Activated CD4-positive, alpha-beta T cell treated with anti-CD3 and anti-CD28 coated beads for 48 hours (primary cell): ENCODE measurements at places on chromosomes 6 and 20.

GRCh38 chr6:129534926-129535325 lies 175.1 kb downstream of the ARHGAP18 start:
- no peak for DNase-seq

DNA sequence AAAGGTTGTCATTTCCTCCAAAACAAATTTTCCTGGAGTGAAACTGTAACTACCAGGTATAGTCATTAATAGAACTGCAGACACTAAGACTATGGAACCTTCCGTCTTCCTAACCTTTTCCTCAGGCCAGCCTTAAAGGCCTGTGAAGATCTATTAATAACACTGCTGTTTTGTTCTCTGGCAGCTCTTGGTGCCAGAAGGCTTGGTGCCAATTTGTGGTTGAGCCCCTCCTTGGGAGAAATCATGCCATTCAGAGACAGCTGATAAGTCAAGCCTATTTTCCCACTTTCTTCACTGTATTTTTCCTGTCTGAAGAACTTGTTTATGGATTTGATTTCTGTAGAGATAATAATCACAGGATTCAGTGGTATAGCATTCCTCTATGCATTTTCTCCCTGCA lies 64.8 kb downstream of the HCRTR2 start:
- DNase-seq: no peak

DNA sequence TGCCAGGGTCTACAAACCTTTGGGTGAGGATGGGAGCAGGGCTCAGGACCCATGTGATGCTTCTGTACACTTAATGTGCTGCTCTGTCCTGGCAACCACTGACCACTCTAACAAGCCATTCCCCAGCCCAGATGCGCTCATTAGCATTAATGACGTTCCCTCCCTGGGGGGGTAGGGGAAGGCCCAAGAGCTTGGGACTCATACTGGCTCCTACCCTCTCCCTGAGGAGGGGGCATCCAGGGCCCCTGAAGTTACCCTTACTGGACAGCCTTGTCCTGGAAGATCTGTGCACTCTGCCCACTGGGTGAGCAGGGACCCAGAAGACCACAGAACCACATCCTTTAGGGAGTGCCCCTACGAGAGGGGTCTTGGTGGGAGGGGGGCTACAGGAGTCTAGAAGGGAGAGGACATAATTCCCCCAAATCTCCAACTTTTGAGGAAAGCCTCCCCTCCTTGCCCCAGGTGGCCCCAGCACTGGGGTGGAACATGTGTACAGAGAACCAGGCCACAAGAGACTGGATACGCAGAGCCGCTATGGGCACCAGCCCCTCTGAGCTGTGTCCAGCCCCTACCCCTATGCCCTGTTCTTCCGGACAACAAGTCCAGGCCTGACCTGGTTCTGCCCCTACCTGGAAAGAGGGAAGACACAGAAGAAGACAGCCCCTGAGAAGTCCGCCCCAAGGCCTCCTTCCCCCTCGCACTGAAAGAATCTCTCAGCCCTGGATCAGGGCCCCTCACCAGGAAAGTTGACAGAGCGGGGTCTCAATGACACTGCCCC lies 1.4 kb downstream of the TEAD3 start:
- no peak for DNase-seq

- peak; percentile 85 for DNase-seq
These were observed at the start of gene ZC3H12D for GRCh38 chr6:149484733-149485700. ZC3H12D (minus strand) TSS chr6:149485014; CDS start chr6:149474543, 10,471 bp downstream.

DNA sequence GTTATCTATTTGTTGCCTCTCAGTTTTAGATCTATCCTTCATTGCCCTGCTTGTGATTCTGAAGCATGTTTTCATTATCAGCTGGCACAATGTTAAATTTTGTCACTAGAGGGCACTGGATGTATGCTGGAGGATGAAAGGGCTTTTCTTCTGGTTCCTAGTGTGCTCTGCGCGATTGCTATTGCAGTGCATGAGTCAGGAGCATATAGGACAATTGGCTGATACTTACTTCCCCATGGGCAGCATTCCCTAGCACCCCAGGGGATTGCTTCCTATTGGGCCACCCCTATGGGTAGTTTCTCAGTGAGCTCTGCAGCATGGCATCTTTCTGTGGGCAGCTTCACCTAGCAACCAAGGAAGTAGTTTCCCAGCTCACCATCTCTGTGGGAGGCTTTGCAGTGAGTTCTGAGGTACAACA lies 280.3 kb upstream of the SYNCRIP start:
- peak; percentile 3 for DNase-seq

DNA sequence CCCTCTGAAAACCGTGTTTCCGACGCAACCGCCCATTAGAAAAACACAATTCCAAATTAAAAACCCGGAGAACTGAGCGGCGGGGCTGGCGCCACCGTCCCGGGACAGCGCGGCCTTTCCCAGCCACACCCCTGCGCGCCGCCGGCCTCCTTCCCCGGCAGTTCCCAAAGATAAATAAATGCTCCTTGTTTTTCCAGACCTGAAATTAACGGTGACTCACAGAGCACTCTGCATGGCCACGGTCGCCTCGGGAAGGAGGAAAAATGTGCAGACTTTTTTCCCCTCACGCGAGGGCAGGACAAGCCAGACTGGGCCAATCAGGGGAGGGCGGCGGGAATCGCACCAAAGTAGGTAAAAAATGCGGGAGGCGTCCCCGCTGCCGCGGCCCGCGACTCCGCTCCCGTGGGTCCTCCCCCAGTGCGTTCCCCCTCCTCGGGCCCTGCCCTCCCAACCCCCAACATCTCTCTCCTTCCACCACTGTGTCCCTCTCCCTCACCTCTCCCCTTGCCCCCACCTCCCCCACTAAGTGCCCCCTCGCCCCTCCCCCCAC lies 828 bp upstream of the DSTN start:
- peak; percentile 22 for DNase-seq

DNA sequence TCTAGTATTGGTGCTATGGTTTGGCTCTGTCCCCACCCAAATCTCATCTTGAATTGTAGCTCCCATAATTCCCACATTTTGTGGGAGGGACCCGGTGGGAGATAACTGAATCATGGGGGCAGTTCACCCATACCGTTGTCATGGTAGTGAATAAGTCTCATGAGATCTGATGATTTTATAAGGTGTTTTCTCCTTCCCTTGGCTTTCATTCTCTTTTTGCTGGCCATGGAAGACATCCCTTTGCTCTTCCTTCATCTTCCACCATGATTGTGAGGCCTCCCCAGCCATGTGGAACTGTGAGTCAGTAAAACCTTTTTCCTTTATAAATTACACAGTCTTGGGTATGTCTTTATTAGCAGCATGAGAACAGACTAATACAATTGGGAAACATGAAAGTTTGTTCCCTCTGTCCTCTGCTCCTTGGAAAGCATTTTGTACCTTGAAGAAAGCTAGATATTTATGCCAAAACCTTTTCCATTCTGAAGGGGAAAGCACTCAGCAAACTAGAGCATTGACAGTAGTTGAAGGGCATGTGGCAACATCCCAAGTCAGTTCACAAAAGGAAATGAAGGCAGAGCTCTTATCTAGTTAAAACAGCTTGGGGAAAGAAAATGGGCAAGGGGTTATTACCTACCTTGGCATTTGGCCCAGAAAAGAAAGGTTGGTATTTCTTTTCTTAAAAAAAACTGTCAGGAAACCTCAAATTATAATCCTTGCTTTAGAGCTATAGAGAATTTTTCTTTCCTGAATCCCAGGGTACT lies 10.7 kb upstream of the TNFAIP3 start:
- DNase-seq: no peak

DNA sequence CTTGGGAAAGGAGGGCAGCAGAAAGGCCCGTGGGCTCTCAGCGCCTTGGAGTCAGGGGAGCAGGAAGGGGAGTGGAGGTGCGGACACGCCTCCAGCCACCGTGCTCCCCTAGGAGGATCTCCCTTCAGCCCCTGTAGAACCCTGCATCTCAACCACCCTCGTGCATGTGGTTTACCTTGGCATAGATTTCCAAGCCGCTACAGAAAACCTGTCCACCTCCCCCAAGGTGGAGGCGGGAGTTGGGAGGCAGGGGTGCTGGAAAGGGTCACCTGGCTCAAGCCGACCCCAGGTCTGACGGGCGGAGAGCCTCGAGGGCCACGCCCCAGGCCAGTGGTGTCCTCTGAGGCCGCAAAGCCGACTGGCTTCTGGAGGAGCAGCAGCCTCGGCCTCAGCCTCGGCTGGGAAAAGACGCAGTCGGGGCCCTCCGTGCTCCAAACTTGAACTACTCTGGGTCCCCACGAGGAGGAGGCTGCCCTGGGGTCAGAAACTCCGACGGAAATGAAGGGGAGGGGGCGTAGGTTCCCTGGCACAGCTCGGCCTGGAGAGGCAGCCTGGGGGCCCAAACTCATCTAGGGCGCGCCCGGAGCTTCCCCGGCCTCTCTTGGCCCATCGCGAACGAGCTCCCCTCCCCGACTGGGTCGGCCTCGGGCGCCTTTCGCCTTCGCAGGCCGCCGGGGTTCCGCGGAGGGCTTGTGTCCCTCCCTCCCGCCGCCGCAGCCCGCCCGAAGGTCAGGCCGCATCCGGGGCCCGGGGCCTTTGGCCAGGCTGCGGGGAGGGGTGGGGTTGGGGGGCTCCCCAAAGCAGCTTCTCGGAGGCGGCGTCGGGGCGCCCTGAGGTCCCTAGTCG lies 6.3 kb upstream of the FOXF2 start:
- no peak for DNase-seq

GRCh38 chr6:6725468-6726209 lies 137.1 kb downstream of the LY86 start:
- no peak for DNase-seq

DNA sequence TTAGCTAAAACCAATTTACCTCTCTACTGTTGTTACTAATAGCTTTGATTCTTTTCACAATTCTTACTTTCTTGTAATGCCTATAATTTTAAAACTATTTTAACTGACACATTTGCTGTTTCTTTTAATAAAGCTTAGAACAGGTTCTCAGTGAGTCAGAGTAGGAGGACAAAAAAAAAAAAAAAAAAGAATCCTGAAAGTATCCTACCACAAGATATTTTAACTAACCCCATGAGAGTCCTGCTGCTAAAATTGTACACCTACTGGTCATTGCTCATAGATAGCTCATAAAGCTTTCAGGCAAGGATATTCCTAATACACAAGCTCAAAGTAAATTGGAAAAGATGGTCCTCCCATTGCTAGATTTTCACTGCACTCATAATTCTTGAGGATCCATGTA lies 301.0 kb downstream of the CENPW start:
- no peak for DNase-seq

DNA sequence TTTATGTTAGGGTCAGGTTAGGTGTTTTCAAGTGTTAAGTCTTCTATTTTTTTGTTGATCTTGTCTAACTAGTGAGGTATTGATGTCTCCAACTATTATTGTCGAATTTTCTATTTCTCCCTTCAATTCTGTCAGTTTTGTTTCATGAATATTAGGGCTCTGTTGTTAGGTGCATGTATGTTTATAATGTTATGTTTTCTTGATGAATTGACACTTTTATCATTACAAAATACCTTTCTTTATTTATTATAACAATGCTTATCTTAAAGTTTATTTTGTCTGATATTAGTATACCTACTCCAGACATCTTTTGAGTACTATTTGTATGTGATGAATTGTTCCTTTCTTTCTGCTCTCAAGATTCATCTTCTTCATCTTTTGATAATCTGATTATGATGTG lies 12.9 kb upstream of the TRIM38 start:
- DNase-seq: no peak
